CD8-positive, alpha-beta memory T cell (primary cell): ENCODE measurements at places on chromosomes 2 and 18.

- no peak for DNase-seq
These were observed 265.3 kb downstream of the TWIST2 start for GRCh38 chr2:239113171-239113570.

- DNase-seq: no peak
These were observed 194.5 kb downstream of the DNER start for GRCh38 chr2:229519655-229520430.

GRCh38 chr2:237214963-237215362, 129.3 kb downstream of the COPS8 start:
- DNase-seq: no peak

DNA sequence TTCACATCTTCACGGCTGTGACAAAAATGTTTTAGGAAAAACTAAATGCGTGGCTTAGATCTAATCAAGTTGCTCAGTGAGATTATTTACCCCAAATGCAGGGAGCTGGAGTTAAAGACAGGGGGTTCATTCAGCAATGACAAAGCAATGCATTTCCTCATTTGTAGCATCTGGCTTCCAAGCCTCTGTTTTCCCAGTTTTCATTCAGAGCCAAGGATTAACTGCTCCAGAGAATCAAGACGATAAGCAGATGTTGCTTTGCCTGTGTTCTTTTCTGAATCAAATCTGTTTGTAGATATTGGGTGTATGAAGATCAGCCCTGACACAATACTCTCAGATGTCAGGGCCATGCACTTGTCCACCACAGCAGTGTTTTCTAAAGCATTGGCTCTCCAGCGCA, 147.4 kb upstream of the SIX2 start:
- DNase-seq: no peak

GRCh38 chr2:64300066-64300465, 153.9 kb upstream of the LGALSL start:
- no peak for DNase-seq

GRCh38 chr18:48529796-48530195, 9.0 kb upstream of the CTIF start:
- no peak for DNase-seq

DNA sequence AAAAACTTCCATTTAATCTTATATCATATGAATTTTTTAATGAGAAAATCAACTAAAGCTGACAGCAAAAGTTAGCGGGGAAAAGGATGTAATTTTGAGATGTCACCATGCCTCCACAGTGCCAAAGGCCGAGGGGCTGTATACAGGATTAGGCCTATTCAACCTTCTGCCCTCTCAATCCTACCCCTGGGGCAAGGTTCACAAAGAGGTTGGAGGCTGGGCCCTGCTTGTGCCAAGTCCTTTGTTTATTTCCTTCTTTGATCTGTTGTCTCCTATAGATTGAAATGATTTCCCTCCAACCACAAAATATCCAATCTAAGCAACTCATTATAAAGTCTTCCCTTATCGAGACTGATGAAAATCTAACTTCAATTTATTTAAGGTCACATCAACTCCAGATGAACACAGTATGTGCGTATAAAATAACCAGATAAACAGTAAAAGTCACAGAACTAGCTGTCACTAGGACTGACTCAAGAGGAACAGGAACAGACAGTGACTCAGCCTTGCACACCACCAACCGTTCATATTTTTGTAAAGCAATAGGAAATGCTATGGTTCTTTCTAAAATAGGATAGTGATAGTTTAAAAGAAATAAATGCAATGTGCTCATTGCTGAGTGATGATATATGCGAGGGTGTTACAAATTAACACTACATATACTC, 95.8 kb downstream of the SLC25A12 start:
- DNase-seq: no peak

GRCh38 chr18:11176481-11176881, 27.1 kb upstream of the PIEZO2 start:
- DNase-seq: no peak

GRCh38 chr2:237859533-237860272, at the start of gene RAMP1:
RAMP1 (plus strand) TSS chr2:237859623; CDS start chr2:237859676, 53 bp downstream.
- DNase-seq: no peak

- DNase-seq: no peak
These were observed 54.6 kb downstream of the BAZ2B start for GRCh38 chr2:159561786-159562185.

GRCh38 chr2:114161371-114161770, 271.5 kb downstream of the ACTR3 start:
- DNase-seq: no peak

GRCh38 chr2:16952368-16952767, 286.7 kb upstream of the CYRIA start:
- DNase-seq: no peak

DNA sequence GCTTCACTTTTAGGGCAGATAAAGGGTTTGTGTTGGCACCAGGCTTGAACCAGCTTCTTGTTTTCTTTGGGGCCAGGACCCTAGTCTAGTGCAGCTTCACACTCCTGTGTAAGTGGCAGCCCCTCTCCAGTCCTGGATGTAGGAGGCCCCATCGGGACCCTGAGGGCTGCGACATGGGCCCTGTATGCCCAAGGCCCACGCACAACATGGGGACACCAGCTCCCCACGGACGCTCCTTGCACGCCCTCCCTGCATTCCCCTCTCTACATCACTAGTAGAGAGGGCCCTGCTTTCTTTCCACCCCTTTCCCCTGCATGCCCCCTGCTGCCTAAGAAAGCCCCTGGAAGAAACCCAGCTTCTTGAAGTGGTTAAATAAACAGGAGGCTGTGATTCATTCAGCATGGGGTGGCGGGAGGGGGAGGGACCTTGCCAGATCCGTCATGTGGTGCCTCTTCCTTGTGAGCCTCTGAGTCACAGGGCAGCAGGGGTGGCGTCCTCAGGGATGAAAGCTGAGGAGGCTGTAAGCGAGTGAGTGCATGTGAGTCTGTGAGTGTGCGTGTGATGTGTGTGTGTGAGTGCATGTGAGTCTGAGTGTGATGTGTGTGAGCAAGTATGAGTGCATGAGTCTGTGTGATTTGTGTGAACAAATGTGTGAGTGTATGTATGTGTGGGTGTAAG, 42.5 kb downstream of the COPS8 start:
- no peak for DNase-seq

DNA sequence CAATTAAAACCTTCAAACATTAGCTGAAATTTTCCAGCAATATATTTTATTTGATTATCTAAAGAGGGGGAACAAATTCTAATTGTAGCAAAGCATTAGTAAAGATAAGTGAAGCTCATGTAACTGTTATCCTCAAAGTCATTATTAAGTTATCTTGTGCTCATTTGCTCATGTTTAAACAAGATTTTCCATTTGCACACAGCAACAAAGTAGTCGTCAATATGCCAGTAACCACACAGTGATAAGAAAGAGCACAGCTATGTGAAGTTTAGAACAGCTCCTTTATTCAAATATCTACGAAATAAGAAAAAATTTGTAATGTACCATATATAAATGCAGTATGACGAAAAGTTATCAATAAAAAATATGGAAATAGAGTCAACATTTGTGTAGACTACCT, 159.5 kb downstream of the ERBB4 start:
- no peak for DNase-seq

- DNase-seq: no peak
These were observed 19.2 kb downstream of the GKN1 start for GRCh38 chr2:68993660-68994059.

DNA sequence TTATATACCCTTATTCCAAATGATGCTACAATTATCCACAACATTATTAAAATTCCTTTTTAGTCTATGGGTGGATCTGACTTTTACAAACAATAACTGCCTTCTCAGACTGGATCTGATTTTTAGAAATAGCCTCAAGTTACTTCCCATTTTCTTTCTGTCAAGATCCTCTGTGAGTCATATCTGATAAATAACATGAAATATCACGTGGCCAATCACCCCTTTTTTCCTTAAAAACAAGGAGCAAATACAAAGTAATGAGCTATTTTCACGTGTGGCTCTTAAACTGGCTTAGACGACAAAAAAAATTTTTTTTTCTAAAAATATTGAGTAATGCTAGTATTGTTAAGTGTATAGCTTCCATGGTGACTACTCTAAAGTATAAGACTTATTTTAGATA, 6.7 kb downstream of the PELI1 start:
- no peak for DNase-seq

- no peak for DNase-seq
These were observed 429.3 kb upstream of the VRK2 start for GRCh38 chr2:57617318-57617717.

DNA sequence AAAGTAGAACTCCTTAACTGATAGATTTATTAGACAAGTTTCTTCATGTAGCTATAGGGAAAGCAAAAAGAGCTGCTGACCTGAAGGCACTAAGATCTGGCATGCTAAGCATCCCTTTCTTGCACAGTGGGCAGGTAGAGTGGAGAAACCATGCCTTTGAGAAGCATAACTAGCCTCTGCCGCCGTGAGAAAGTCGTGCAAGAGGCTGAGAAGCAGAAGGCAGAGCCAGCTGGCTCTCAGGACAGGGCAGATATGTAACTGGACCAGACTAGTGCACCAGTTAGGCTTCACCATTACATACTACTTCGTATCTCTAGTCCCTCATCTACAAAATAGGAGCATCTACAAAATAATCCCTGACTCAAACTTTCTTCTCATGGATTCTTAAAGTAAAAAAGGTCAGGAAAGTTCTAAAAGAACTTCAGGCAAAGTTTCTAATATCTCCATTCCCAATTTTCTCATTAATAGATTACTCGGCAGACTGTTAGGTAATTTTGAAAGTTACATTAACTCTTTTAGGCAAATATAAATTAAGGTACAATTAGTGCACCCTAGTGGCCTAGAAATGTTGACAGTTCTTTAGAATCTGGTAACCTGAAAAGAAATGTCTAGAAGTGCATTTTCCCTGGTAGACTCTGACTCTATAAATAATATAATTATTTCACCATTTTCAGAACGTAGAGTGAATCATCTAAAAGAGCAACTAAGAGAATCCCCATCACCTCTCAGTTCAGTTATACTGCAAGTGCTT, 10.3 kb downstream of the ERBB4 start:
- no peak for DNase-seq

- DNase-seq: no peak
These were observed 33.1 kb downstream of the METTL4 start for GRCh38 chr18:2538236-2538635.

DNA sequence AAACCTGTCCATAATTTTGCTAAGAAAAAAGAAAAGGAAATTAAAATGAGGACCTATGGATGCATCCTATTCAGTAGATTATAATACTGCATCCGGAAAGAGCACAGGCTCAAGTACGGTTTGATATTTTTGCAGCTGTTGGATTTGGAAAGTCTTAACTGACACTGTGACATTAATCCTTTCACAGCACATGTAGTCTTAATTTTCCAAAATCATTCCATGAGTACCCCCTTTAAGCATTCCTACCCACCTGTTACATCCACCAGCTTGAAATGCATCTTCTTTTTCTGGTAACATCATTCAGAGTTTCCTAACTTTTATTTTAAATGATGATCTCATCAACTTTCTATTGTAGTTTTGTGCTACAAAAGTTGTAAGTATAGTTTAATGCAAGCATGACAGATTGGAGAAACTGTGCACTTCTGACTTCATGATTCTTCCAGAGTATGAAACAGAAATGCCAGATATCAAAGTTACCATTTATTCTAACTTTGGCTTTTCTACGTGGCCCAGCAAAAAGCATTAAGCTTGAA, 113.5 kb downstream of the ESCO1 start:
- DNase-seq: no peak

DNA sequence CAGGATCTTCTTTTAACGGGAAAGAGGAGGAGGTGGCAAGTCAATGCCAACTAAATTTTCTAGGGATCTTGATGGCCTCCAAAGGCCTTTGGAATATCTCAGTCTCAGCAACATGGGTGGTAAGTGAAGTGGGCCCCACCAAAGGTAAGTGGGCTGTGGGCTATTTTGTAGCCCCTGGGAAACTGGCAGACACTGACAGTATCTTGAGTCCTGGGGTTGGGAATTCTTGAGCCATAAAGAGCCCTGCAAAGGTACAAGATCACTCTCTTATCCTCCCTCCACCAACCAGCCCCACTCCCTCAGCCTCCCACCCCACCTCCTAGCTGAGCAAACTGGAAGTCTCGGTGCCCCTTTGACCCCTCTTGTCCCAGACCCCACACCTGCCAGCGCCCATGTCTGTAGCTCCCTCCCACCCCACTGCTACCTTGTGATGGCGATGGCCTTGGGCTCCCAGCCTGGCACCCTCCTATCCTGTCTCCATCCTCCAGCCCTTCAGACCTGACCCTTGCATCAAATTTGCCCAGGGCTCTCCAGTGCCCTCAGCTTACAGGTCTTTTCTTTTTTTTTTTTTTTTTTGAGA, 8.5 kb downstream of the ATP6V1B1 start:
- DNase-seq: no peak

DNA sequence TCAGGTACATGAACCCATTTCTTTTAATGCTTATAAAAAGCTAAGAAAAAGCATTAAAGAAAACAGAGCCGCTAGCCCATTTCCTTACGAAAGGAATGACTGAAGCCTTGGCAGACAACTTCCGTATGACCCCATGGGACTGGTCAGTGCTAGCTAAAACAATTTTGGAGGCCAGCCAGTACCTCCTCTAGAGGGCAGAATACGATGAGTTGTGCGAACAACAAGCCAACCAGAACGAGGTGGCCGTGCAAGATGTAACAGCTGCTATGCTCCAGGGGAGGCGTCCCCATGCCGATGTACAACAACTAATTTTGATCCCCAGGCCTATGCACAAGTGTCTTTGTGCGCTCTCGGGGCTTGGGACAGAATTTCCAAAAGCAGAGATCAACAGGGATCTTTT, 16.7 kb downstream of the MAP3K2 start:
- DNase-seq: no peak

DNA sequence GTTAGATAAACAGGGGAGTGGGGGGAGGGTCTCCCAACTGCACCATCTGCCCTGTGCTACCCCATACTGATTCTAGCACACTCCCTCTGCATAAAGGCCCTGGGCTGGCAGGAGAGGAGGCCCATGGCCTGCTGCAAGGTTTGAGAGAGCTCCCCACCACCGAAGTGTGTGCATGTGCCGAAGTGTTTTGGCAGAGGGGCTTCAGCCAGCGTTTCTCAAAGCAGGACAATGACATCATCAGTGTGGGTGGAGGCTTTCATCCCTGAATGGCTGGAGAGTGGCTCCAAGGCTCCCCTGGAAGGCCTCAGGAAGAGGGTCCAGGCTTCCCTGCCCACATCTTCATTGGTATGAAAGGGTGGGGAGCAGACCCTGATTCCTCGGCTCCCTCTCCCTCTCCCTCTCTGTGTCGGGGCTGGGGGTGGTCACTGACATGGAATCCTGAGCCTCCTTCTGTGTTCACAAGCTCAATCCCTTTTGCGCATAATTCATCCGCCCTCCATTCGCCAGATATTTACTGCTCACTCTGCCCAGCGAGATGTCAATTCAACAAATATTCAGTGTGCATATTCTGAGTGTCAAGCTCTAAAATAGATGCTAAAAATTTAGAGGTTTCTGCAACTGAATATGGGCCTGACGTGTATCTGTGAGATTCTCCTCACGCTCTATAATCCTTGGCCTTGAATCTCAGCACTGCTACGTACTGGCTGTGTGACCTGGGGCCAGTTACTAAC, 122.1 kb downstream of the CELF4 start:
- no peak for DNase-seq
